Stimulated activated CD4-positive, alpha-beta T cell treated with anti-CD3 and anti-CD28 coated beads, Interleukin-4, amount 100 ng/mL, for 4 hours (primary cell): ENCODE measurements at places on chromosomes 11 and 22.

GRCh38 chr11:132844956-132845696 is 687.2 kb downstream of the OPCML start:
- DNase-seq = no peak

DNA sequence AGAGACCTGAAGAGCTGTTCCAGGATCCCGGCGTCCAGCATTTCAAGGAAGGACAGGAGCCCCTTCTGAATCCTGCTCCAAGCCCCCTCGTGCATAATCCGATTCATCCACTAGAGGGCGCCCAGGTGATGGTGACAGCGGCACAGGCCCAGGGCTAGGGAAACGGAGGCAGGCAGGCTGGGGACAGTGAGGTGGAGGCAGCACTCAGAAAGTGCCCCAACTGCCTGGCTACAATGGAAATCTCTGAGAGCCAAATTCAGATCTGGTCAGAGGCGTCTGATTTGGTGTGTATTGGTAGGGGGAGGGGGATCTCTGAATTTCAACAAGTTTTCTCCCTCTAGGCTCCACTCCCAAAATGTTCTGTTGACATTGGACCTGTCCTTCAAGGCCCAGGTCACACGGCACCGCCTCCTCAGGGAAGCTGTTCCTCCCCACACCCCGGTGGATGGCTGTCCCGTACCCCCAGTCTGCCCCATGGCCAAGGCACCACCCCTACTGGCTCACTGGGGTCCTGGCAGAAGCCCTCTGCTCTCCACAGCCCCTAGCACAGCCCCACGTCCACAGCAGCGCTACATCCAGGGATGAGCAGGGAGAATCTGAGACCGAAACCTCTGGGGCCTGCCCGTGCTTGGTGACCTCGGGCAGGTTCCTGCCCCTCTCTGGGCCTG is 142.9 kb downstream of the CRYBB2 start:
- DNase-seq = peak; percentile 70

DNA sequence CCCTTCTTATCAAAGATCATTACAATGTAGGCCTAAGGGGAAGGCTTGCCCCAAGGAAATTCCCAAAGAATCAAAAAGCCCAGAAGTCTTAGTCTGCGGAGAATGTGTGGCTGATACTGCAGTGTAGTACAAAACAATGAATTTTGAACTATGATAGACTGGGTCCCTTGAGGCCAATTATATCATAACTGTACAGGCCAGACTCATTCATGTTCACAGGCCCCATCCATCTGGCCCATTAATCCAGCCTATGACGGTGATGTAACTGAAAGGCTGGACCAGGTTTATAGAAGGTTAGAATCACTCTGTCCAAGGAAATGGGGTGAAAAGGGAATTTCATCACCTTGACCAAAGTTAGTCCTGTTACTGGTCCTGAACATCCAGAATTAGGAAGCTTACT is 35.2 kb downstream of the IGLL1 start:
- DNase-seq = no peak

DNA sequence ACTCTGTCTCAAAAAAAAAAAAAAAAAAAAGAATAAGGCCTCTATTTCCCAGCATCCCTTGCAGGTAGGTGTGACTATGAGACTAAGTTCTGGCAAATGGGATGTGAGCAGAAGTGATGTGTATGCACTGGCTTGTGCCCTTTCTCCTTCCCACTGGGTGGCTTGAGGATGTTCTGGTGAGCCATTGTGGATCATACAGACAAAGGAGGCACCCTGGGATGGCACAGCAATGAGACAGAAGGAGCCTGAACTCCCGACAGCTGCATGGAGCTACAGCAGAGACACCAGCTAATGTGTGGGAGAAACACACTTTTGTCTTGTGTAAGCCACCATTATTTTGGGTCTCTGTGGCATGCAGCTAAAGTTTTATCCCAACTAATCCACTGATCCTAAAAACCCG is 10.6 kb upstream of the SORL1 start:
- DNase-seq = no peak

DNA sequence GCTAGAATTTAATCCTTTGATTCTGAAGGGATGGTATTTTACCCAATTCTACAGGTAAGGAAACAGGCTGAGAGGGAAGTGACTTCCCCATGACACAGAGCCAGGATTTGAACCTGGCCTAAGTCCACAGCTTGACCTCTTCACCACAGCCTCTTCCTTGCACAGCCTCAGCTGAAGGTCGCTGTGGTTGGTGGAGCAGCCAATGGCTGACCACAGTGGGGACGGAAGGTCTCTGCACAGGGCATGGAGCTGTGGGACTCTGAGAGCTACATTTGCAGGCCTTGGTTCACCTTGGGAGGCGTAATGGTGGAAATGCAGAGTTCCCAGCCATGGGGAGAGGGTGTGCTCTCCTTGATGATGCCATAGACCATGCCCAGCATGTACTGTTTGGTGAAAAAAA is 295.0 kb downstream of the DDX10 start:
- no peak for DNase-seq

DNA sequence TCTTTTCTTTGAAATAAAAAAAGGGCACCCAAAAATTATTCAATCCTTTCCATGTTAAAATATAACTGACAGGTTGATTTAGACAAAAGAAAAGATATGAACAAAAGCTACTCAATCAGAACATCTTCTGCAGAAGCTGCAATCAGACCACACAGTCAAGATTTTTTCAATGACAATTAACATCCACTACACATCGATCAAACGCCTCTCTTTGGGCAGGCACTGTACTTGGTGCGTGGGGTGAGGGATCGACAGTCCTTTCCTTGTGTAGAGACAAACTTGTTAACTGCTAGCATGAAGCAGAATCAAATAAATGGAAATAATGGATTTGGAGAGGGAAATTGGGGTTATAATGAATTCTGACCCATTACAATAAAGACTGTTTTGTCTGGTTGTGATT is 71.2 kb upstream of the SESN3 start:
- DNase-seq = no peak

GRCh38 chr11:117229411-117229810 is 2.5 kb downstream of the PCSK7 start:
- no peak for DNase-seq

DNA sequence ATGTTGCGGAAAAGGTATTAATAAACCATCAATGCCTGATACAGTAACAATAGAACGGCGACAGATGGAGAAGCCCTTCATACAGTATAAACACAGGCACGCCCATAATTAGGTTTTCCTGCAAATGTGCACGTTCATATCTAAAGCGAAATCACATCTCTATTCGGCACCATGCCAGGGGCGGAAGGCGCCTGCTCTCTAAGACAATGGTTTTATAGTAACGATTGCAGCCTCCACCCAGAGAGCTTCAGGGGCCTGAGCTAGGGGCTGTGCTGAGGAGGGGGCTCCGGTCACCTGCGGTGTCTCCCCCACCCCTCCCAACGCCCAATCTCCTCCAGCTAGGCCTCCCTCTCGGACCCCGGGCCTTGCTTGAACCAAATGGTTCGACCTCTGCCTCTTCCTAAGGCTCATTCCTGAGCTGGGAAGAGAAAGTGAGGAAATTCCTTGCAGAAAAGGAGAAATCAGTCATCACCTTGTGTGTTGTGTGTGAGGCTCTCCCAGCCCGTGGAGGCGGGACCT is 9.6 kb downstream of the KRTAP5-5 start:
- no peak for DNase-seq

DNA sequence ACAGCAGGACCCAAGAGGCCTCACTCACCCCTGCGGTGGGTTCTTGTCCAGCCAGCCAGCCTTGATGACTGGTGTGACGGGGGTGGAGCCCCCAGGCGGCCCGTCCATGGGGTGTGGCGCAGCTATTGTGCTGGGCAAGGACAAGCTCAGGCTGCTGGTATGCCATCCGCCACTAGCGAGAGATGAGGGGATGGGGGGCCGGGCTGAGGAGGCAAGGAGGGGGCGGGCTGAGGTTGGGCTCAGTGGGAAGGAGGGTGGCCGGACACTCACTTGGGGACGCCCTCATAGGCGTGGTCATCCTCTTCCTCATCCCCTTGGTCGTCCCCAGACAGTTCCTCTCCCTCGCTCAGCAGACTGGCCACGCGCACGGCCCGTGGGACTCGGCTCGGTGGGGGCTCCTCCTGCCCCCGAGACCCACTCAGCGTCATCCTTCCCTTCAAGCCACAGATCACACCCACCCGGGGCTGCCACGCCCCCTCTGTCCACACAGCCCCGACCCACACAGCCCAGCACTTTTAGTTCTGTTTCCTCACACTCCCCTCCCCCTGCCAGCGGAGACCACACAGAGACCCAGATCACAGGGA is 38.0 kb upstream of the PDE2A start:
- DNase-seq = no peak
